Smooth muscle cell of the umbilical artery (primary cell): ENCODE measurements at places on chromosomes 4 and X. TPM values are rescaled to one million over a fixed set of nuclear protein-coding genes. Genes with fewer than 3 reads are reported as not detected.

Gene REPS2
- 0.30 and 0.37 TPM in 2 replicates for total RNA-seq

Gene RNF175
- 0.28 TPM in 1 of 2 replicates, not detected in the other for total RNA-seq

Gene GAGE12E
- not detected in 2 replicates for total RNA-seq

Gene TLR6
- total RNA-seq = 1.8 and 3.2 TPM in 2 replicates

Gene SOD3
- 7.8 and 16.9 TPM in 2 replicates for total RNA-seq

Gene ARMCX4
- total RNA-seq = 8.3 and 10.5 TPM in 2 replicates

Gene OPN1MW2
- total RNA-seq = not detected in 2 replicates

Gene ZAR1
- total RNA-seq = not detected in 2 replicates

Gene F9
- total RNA-seq = not detected in 2 replicates

Gene SGMS2
- total RNA-seq = 141 and 201 TPM in 2 replicates

Gene HDX
- 5.3 and 8.6 TPM in 2 replicates for total RNA-seq

Gene HS3ST1
- under 0.01 and 2.1 TPM in 2 replicates for total RNA-seq

Gene MAP7D2
- total RNA-seq = under 0.01 and 0.05 TPM in 2 replicates

Gene CFP
- 0.05 and 0.30 TPM in 2 replicates for total RNA-seq

Gene DUX4
- not detected in 2 replicates for total RNA-seq

Gene CT45A2
- total RNA-seq = not detected in 2 replicates

Gene GPR82
- total RNA-seq = not detected in 2 replicates

Gene TCP11X2
- total RNA-seq = not detected in 2 replicates

Gene H2BW2
- not detected in 2 replicates for total RNA-seq

Gene EGF
- total RNA-seq = 5.9 and 11.3 TPM in 2 replicates

Gene CPE
- 8.0 and 10.5 TPM in 2 replicates for total RNA-seq

Gene FOXO4
- 3.5 and 4.2 TPM in 2 replicates for total RNA-seq

Gene SLIT2
- total RNA-seq = 18.1 and 34.0 TPM in 2 replicates

Gene PIGA
- 9.5 and 10.5 TPM in 2 replicates for total RNA-seq

Gene SUPT20HL2
- total RNA-seq = 0.28 TPM in 1 of 2 replicates, not detected in the other
